ENCODE measurements at places on chromosomes 16 and 17.

- no peak for DNase-seq
These were observed 29.7 kb upstream of the NXPH3 start for GRCh38 chr17:49545806-49546545.

DNA sequence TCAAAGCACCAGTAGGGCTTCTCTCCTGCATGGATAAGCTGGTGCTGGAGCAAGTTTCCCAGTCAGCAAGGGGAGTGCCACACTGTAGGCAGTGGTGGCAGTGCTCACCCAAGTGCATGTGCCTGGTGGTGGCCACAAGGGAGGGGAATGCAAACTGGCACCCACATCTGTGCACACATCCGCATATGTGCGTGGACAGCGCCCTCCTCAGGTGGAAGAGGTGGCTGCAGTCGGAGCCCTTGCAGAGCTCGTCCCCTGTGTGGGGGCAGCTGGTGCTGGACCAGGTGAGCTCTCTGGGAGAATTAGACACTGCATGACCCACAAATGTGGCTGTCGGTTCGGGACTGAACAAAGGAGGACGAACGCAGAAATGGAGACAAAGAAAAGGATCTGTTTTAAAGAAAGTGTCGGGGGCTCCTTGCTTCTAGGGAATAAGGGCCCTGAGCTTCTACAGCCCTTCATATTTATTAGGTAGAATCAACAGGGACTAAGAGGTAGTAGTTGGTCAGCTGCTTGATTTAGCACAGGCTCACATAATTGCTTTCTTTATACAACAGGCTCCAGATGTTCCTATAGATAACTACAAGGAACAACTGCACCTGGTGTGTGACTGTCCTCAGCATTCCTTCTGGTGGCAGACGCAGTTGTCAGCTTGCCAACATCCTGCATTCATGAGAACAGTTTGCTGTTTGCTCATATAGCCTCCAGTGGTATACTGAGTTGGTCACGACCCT is 5.3 kb upstream of the ZNF689 start:
- DNase-seq, result peak; percentile 71

GRCh38 chr17:40328386-40328766 is 19.4 kb downstream of the RARA start:
- no peak for DNase-seq

- no peak for DNase-seq
These were observed 256.0 kb upstream of the CACNG5 start for GRCh38 chr17:66578781-66579489.

DNA sequence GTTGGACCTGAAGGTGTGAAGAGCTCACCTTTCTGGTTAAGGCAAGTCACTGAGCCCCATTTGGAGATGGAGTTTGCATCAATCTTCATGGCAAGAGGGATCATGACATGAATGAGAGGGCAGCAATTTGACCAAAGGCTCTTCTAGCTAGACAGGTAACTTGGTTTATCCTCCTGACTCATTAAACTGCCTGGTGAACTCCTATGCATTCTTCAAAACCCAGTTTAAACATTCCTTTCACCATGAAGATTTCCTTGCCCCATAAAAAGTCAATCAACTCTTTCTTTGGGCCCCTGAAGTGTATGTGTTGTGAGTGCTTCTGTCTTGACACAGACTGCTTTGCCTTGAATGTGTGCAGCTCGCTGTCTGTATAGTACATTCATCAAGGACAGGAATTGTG is 120.0 kb upstream of the FOXF1 start:
- DNase-seq, result no peak

- no peak for DNase-seq
These were observed 20.1 kb upstream of the C16orf95 start for GRCh38 chr16:87337262-87337771.

DNA sequence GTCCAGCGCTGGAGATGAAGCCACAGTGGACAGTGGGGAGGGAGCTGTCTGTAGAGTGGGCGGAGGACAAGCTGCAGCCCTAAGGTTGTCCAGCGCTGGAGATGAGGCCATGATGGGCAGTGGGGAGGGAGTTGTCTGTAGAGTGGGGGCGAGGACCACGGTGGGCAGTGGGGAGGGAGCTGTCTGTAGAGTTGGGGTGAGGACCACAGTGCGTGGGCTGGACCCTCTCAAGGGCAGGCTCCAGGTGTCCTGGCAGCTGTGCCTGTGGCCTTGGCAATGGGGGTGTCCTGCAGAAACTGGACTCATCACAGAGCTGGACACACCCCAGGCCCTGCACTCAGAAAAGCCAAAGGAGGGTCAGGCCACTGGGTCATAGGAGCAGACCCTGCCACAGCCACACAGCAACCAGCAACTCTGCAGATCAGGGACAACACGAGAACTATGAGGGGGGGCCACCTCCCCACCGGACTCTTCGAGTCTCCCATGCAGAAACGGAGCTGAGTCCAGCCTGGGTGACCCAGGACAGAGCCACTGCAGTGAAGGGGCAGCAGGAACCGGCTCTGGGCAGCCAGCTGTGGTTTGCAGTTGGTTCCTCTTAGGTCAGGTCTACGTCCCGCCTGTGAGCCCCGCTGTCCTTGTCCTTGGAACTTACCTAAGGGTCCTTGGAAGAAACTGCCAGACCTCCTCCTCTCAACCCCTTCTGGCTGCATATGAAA is 33.4 kb upstream of the CBFA2T3 start:
- DNase-seq, result no peak

DNA sequence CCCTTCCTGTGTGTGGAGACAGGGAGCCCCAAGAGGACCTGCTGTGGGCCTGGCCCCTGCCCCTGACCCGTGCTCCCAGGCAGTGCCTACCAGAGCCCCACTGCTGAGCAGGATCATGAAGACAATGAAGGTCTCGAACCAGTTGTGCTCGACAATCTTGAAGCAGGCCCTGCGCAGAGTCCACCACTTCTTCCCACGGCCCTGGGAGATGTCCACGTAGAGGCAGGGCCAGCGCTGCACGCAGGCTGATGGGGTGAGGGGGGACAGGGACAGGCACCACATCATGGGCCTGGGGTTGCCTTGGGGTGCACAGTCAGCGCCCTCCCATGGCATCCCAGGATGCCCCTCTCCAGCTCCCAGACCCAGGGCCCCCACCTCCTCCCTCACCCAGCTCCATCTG is 16.4 kb upstream of the CD79B start:
- DNase-seq, result no peak

GRCh38 chr17:39750131-39751015 is 12.6 kb downstream of the GRB7 start:
- no peak for DNase-seq

GRCh38 chr17:63997341-63998048 is 656 bp upstream of the PRR29 start:
- DNase-seq, result no peak

DNA sequence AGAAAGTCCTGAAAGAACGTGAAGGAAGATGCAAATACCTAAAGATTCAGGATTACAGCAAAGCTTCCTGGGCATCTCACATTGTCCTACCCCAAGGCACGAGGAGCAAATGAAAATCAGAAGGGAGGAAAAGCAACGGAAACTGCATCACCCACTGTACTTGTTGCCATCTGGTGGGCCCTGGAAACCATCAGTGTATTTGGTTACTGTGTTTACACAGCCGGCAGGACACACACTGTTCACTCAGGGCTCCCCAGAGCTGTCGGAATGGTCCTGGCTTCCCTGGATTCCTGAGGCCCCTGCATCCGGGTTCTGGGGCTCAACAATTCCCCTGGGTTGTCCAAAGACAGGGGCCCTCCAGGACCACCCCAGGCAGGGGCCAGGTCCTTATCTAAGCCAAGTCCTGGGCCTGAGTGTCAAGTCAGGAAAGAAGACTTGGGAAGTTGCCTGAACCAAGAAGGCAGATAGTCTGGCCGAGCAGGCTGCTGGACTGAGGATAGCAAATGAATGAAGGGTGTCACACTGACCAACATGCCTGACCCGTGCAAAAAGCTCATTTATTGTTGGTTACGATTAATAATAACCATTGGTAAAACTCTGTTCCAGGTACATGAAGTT is 52.8 kb downstream of the SOX9 start:
- DNase-seq, result no peak

DNA sequence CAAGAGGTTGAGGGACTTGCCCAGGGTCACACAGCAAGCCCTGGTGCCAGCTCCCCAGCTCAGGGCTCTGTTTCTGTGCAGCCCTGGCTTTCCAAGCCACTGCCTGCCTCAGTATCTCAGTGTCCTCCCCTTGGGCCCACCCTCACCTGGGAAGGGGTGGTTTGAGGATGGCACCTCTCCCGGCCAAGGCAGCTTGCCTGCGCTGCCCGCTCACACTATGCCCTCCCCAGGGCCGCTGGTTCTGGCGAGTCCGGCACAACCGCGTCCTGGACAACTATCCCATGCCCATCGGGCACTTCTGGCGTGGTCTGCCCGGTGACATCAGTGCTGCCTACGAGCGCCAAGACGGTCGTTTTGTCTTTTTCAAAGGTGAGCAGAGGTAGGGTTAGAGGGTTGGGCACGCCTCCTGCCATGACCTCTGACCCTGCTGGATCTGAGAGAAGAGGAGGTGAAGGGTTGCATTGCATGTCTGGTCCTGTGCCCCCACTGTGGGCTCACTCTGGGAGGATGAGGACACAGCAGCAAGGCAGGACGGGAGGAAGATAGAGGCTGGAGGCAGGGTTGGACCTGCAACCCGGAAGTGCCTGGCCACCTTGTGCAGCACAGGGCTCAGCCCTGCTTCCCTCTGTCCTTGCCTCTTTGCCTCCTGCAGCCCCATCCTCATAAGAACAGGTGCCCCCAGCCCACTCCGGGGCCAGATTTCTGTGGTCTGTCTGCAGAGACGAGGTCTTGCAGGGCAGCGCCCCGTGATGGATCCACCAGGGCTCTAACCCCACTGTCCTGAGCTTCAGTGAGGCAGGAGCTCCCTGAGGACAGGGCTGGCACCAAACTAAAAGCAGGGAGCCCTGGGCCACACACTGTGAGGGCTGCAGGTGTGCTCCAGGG is 16.7 kb downstream of the MMP15 start:
- DNase-seq, result no peak

DNA sequence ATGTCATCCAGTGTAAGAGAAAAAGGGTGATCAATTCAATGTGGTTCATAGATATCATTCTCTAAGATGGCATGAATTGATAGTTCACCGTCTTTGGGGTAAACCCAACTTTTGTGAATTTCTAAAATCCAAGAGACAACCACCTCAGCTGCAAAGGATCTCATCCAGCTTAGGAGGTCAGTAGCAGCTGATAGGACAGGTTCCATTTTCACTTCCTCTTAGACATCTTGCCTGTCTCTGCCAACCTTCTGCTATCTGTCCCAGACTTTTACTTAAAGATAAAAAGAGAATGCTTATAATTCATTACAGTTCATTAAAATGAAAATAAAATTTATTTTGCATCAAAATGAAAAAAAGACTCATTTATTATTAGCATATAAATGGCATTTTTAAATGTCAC is 468.2 kb downstream of the XYLT1 start:
- no peak for DNase-seq

- DNase-seq, result no peak
These were observed 5.3 kb downstream of the OSGIN1 start for GRCh38 chr16:83958137-83958845.

DNA sequence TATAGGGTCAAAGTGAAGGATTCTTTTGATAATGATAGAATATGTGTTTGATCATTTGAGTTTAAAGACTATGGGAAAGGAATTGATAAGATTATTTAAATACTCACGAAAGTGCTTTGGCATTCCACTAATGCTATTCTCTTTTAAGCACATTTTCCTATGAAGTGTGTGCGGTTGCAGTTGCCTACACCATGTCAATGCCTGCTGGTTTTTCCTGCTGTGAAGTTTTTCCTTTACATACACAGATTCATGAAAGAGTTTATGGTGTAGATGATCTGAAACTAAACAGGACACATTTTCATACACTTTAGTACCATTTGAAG is 78.7 kb downstream of the VMP1 start:
- no peak for DNase-seq

DNA sequence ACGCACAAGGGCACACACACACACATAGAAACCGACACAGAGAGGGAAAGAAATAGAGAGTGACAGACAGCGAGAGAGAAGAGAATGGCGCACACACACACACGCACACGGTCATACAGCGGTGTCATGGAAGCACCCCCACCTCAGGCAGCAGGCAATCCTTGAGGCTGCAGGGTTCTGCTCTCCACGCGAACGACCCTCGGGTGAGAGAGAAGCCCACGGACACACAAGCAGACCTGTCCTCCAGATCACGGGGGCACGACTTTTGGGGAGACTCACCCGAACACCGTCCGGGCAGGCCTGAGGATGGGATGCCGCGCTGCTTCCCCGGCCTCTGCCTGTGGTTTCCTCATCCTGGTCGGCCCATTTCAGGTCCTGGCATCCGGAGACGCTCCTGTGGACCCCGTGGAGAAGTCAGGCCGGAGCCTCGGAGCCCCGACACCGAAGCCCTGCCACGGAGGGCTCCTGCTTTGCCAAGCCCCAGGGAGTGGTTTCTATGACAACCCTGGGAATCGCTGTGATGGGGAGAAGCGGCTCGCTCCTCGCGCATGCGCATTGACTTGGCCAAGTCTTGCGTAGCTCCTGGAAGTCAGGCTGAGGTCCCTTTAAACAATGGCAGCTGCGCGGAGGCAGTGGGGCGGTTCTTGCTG is 118.2 kb upstream of the KCNJ18 start:
- DNase-seq, result peak; percentile 44

DNA sequence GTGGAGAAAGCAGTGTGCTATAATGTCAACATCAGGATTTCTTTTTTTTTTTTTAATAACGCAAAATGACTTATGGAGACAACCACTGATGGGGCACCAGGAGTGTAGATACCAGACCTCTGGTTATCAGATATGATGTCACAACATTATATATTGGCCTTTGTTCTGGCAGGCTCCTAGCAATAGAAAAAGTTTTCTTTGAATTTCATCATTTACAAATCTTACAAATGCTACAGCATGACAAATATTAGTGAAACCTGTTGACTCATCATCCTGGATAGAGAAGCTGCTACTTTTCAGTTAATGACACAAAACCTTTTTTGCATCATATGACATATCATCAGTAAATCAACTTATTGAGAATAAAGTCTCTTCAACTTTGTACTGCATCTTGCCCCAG is 6.1 kb downstream of the THUMPD1 start:
- no peak for DNase-seq

DNA sequence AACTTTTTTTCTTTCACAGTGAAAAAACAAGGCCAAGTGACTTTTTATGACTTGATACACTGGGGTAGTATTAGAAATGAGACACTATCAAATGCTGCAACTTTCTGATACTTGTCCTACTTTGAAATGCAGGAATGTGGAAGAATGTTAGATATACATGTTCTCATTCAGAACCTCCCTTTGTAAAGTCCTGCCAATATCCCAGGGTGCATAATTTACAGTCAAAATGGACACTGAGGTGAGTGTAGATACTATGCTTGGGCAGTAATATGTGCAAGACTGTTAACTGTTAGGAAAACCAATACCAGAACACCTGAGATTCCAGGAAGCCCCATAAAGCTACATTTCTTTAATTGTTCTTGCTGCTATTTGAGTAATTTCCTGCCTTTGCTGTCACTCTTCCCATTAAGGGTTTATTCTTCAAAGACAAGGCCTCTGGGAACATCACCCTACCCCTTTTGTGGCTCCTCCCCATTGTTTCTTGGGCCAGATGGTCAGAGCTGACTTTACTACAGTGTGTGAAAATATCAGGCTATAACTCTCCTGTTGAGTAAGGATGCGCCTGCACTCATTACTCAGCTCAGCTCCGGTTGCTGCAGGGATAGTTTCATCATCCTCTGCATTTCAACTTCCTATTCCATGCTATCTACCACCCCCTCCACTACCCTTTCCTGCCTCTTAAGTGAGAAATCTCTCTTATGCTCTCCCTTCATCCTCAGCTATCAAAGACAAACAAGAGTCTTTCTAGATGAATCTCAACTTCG is 48.7 kb downstream of the TMEM100 start:
- DNase-seq, result no peak

- DNase-seq, result no peak
These were observed 331.4 kb downstream of the GRIN2A start for GRCh38 chr16:9850817-9851216.

GRCh38 chr16:74788108-74788507 is 13.5 kb upstream of the FA2H start:
- no peak for DNase-seq
